Adrenal gland (tissue), 19 donors: ENCODE measurements at places on chromosomes 4 and X. TPM values are rescaled to one million over a fixed set of nuclear protein-coding genes. Genes with fewer than 3 reads are reported as not detected.

DNA sequence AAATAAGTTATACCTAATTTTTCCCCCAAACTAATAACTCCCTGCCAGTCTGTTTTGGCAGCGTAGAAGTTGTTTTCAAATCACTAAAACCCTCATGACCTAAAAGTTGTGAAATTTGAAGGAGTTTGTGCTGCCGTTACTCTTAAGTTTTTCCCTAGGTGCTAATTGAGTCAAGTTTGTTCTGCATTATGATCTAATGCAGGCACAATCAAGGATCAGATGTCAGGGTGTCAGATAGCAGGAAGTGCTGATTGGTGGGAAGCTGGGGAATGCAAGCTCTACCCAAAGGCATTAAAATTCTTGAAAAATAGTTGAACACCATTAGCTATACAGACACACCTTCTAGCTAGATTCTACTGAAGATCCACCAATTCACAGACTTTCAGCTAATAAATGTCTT is 51.9 kb downstream of the ARX start:
- H3K4me1 ChIP-seq: no peaks in the 10 kb centered on the region
- H3K27ac ChIP-seq: no peak overlapping the region
- H3K4me3 ChIP-seq: no peak overlapping the region

- no peaks in the 10 kb centered on the region for H3K36me3 ChIP-seq
- H3K27me3 ChIP-seq: peaks cover 4% of the 10 kb centered on the region
- no peak for DNase-seq
- no peaks in the 10 kb centered on the region for H3K4me1 ChIP-seq
- H3K27ac ChIP-seq: no peak overlapping the region
Measured at GRCh38 chrX:40418146-40418812, 162.5 kb upstream of the ATP6AP2 start.

GRCh38 chr4:65971686-65972085 is 301.4 kb upstream of the EPHA5 start:
- no peaks in the 10 kb centered on the region for H3K27me3 ChIP-seq
- H3K4me3 ChIP-seq: no peak overlapping the region
- no peak overlapping the region for H3K27ac ChIP-seq
- no peak for DNase-seq

Gene ADH7
- not detected for total RNA-seq

DNA sequence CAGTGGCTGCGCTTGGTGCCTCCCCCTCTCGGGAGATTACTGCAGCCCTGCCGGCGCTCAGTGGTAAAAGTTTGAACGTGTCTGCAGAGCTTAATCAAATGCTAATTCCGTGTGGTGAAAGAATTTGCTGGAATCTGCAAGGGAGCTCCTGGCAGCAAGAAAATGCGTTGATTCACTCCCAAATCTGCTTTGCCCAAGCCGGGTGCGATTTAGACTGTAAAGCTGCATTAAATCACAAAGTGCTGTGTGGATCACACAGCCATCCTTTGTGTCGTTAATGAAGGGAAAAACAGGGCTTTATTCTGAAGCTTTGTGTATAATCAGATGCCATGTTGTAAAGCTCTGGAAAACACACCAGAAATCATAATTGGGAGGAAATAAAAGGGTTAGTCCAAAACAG is 444.1 kb downstream of the BCOR start:
- no peak overlapping the region for H3K27ac ChIP-seq
- H3K4me1 ChIP-seq: no peaks in the 10 kb centered on the region
- no peaks in the 10 kb centered on the region for H3K36me3 ChIP-seq

Gene CRMP1
- 0.90 TPM for total RNA-seq

DNA sequence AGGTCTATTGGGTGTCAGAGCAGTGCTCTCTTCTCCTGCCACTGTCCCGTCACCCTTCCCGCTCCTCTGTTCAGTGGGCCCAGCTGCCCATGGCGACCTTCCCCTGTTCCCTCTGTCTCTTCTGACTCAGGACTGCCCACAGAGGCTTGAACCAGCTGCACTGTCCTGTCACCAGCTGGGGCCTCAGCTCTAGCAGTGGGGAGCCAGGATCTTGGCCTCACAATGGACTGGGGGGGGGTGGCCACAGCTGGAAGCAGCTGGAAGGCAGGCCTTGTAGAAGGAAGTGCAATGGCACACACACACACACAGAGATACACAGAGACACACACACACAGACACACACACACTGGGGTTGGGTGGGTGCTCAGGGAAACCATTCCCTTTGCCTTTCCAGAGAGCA is 114.0 kb upstream of the PJA1 start:
- peaks cover 20% of the 10 kb centered on the region for H3K27me3 ChIP-seq
- no peak overlapping the region for H3K4me3 ChIP-seq
- H3K36me3 ChIP-seq: no peaks in the 10 kb centered on the region
- H3K4me1 ChIP-seq: no peaks in the 10 kb centered on the region
- no peak for DNase-seq

Gene ADH1A
- not detected for total RNA-seq

DNA sequence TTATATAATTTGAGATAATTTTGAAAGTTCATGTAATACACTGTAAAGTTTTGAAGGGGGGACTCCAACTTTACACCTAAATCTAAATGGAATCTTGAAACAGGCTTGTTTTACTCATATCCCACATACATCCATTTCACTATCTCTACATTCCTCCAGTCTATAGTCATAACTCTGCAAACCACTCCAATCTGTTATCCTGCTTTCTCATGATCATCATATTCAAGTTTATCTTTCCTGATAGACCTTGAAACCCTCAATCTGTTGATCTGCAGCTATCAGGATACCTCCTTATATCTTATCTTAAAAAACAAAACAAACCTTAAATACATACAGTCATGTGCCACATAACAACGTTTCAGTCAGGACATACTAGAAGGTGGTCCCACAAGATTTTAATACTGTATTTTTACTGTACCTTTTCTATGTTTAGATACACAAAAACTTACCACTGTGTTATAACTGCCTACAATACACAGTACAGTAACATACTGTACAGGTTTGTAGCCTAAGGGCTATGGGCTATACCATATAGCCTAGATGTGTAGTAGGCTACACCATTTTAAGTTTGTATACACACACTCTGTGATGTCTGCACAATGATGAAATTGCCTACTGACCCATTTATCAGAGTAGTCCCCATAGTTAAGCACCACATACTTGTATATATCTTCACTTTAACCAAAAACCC is 14.0 kb downstream of the CHIC2 start:
- no peaks in the 10 kb centered on the region for H3K27me3 ChIP-seq
- peaks cover 68% of the 10 kb centered on the region for H3K4me1 ChIP-seq
- H3K27ac ChIP-seq: no peak overlapping the region
- DNase-seq: no peak
- H3K4me3 ChIP-seq: no peak overlapping the region

DNA sequence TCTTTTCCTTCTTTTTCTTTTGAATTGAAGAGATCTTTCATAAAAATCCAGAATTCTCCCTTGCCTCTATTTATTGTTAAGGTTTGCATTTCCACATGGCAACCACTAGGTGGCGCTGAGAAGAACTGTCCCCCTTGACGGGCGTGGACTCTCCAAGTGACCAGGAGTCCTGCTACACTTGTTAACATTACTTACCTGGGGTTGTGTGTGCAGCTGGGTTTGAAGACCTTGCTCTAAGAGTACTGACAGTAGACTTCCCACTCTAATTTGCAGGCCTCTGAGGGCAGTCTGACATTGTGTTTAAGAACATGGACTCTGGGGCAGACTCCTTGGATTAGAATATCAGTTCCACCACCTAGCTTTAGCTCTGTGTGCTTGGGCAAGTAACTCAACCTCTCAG is 52.8 kb downstream of the GPRIN3 start:
- no peak overlapping the region for H3K27ac ChIP-seq
- H3K4me3 ChIP-seq: no peak overlapping the region
- no peaks in the 10 kb centered on the region for H3K27me3 ChIP-seq
- no peaks in the 10 kb centered on the region for H3K4me1 ChIP-seq
- no peaks in the 10 kb centered on the region for H3K36me3 ChIP-seq

DNA sequence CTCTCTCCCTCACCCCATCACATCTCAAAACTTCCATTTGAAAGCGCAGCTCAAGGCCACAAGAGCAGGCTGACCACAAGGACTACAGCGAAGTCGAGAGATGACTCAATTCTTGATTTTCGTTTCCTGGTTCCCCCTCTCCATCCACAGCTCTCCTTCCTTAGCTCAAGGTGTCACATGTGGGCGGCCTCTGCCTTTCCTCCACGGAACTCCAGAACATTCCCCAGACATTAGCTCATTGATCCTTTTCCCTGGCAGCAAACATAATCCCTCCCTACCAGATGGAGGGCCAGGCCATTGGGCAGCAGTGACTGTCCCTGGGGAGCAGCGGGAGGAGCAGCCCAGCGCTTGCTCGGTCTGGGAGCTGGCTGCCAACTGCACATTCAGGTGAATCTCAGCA is 56.3 kb downstream of the CCDC149 start:
- H3K4me3 ChIP-seq: no peak overlapping the region
- H3K4me1 ChIP-seq: peaks cover 21% of the 10 kb centered on the region
- no peak for DNase-seq
- H3K27ac ChIP-seq: no peak overlapping the region

GRCh38 chr4:3436798-3437581 is 4.8 kb upstream of the HGFAC start:
- no peak overlapping the region for H3K27ac ChIP-seq
- no peak overlapping the region for H3K4me3 ChIP-seq
- H3K4me1 ChIP-seq: peaks cover 10% of the 10 kb centered on the region
- H3K36me3 ChIP-seq: no peaks in the 10 kb centered on the region
- peak; percentile 85 for DNase-seq

Gene NPY2R
- not detected for total RNA-seq

Gene AREG
- total RNA-seq: 4.8 TPM
